ENCODE measurements at places on chromosomes 2 and 18. TPM values are rescaled to one million over a fixed set of nuclear protein-coding genes. Genes with fewer than 3 reads are reported as not detected.

GRCh38 chr2:30231996-30232800, 864 bp downstream of the LBH start:
- peak; percentile 50 for DNase-seq

GRCh38 chr18:59708988-59709387, 11.8 kb upstream of the CCBE1 start:
- no peak for DNase-seq

GRCh38 chr18:80249217-80250093, 2.1 kb upstream of the PARD6G start:
- no peak for DNase-seq

DNA sequence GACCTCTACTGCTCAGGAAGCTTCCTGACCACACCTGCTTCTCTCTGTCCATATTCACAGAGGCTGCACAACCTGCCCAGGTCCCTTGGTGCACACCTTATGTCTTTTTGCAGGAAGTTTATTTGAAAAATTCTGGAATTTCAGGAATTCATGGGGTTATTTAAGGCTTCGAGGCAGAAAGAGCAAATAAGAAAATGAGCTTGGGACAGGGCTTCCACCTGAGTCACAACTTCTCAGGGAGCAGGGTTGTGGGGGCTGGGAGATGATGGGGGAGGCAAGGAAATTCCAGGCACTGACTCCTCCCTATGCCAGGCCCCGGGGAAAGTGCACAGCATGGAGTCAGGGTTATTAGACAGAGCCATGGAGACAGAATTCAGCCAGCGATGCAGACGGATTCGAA, 57.7 kb downstream of the INHBB start:
- no peak for DNase-seq

DNA sequence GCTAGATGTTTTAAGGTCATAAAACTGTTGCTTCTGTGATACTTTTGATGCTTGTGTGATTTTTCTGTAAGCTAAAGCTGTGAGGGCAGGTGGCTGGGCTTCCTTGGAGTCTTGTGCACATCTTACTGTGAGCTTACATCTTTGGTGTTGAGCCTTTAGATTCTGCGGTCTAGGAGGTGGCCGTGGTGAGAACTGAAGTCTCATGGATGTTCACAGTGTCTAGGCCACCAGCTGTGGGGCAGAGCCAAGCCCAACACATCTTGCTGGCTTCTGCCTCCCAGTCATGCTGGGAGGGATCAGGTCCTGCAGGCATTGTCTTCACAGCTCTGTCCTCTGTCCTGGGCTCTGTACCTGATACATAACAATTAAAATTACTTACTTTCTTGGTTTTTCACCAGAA, 219.7 kb upstream of the HS6ST1 start:
- DNase-seq: no peak

GRCh38 chr18:9803063-9803697, 82.6 kb upstream of the TXNDC2 start:
- DNase-seq: no peak

Gene STPG4
- total RNA-seq: not detected
